ENCODE measurements at places on chromosomes 7 and 10. TPM values are rescaled to one million over a fixed set of nuclear protein-coding genes. Genes with fewer than 3 reads are reported as not detected.

ACTL6B gene
- total RNA-seq, result not detected

C10orf105 gene
- not detected for total RNA-seq

DNA sequence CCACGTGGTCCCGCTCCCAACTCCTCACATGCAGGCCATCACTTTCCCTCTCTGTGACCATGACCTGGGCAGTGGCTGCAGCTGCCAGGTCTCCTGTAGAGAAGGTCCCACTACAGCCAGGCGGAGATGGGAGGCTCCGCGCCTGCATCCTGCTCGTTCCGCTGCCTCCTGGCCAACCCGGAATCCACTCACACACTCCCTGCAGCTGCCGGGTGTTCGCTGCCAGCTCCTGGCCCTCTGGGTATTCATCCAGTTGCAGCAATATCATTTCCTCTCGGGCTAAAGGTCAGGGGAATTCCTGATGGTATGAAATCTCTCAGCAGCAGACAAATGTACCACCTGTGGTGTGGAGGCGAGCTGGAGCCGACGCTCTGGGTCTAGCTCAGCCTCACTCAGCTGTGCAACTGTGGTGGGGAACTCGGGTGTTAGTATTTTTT is 65.7 kb downstream of the TLL2 start:
- H3K36me3 ChIP-seq, result no peaks in the 10 kb centered on the region
- no peak overlapping the region for H3K27ac ChIP-seq
- no peaks in the 10 kb centered on the region for H3K4me1 ChIP-seq
- no peaks in the 10 kb centered on the region for H3K27me3 ChIP-seq

INMT gene
- 0.17 TPM for total RNA-seq

DNA sequence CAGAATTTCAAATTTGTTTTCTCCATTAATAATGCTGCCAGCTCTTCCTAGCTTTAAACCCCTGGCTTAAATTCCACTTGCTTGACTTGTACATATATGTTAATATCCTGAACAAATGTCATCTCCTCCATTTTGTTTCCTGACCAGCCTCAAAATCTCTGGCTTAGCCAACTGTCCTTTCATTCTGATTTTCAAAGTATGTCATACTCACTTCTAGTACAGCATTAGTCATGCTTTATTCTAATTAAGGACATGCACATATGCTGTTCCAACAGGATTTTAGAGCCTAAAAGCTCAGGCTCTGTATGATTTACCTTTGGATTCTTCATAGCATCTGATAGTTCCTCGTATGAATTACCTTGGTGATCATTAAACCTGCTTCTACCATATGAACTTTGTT is 158.3 kb downstream of the ZNF438 start:
- no peaks in the 10 kb centered on the region for H3K36me3 ChIP-seq
- H3K4me3 ChIP-seq, result no peak overlapping the region

- no peaks in the 10 kb centered on the region for H3K36me3 ChIP-seq
- H3K27me3 ChIP-seq, result no peaks in the 10 kb centered on the region
- no peak overlapping the region for H3K27ac ChIP-seq
- no peak overlapping the region for H3K4me3 ChIP-seq
- no peaks in the 10 kb centered on the region for H3K4me1 ChIP-seq
These were observed 124.0 kb downstream of the MAPK8 start for GRCh38 chr10:48430402-48430993.

GRCh38 chr10:18224626-18225445 is 84.6 kb downstream of the CACNB2 start:
- peak; percentile 34 for DNase-seq
- H3K36me3 ChIP-seq, result no peaks in the 10 kb centered on the region
- H3K4me3 ChIP-seq, result no peak overlapping the region
- H3K27ac ChIP-seq, result peak overlapping the region; percentile 36
- H3K4me1 ChIP-seq, result peaks cover 43% of the 10 kb centered on the region
- no peaks in the 10 kb centered on the region for H3K27me3 ChIP-seq

NUTM2D gene
- 1.7 TPM for total RNA-seq

TPK1 gene
- total RNA-seq, result 1.8 TPM

KCNIP2 gene
- 0.86 TPM for total RNA-seq

KDM7A gene
- 9.6 TPM for total RNA-seq

DNA sequence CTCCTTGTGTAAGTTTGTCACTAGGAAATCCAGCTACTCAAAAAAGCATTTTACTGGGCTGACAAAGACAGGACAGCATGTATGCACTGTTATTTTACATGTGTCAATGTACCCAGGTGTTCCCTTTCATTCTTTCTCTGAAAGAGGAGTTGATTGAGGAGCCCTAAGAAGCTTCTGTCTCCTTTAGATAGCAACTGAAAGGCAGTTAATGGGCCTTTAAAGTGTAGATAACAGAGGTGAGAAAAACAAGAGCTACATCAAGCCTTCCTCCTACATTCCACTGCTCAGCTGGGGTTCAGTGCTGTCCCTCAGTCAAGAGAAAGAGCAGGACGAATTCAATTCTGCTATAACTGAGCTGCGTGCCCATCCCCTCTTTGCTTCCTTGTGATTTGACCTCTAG is 12.8 kb upstream of the WIPF3 start:
- no peak for DNase-seq
- H3K27ac ChIP-seq, result no peak overlapping the region
- H3K4me3 ChIP-seq, result no peak overlapping the region
- H3K4me1 ChIP-seq, result peaks cover 5% of the 10 kb centered on the region
- H3K36me3 ChIP-seq, result no peaks in the 10 kb centered on the region

DNA sequence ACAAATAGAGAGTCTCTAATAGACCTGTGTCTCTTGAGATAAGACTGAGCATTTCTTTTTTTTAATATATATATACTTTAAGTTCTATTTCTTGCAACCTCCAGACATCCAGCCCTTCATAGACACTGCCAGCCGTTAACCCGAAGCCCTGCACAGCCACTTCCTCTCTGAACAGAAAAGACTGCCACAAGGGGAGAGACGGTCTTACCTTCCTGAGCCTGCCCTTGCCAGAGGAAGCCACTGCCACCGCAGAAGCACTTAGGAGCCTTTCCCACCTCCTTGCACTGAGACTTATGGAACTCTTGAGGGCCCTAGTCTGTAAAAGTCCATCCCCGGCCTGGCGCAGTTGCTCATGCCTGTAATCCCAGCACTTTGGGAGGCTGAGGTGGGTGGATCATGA is 31.8 kb upstream of the PRSS1 start:
- H3K36me3 ChIP-seq, result no peaks in the 10 kb centered on the region
- H3K27me3 ChIP-seq, result peaks cover 15% of the 10 kb centered on the region
- H3K4me1 ChIP-seq, result no peaks in the 10 kb centered on the region
- no peak overlapping the region for H3K4me3 ChIP-seq

- H3K27me3 ChIP-seq, result no peaks in the 10 kb centered on the region
- no peak overlapping the region for H3K4me3 ChIP-seq
- H3K36me3 ChIP-seq, result no peaks in the 10 kb centered on the region
- DNase-seq, result no peak
These were observed 1128.5 kb downstream of the TYW1 start for GRCh38 chr7:68125168-68125567.

- no peak overlapping the region for H3K27ac ChIP-seq
- no peaks in the 10 kb centered on the region for H3K36me3 ChIP-seq
- no peaks in the 10 kb centered on the region for H3K27me3 ChIP-seq
- no peaks in the 10 kb centered on the region for H3K4me1 ChIP-seq
- no peak overlapping the region for H3K4me3 ChIP-seq
- peak; percentile 32 for DNase-seq
These were observed 7.5 kb upstream of the SH2D4B start for GRCh38 chr10:80530251-80530650.

GRCh38 chr7:41190581-41190980 is 512.3 kb downstream of the INHBA start:
- no peaks in the 10 kb centered on the region for H3K4me1 ChIP-seq
- no peak overlapping the region for H3K27ac ChIP-seq
- no peaks in the 10 kb centered on the region for H3K36me3 ChIP-seq
- DNase-seq, result no peak
- no peak overlapping the region for H3K4me3 ChIP-seq
